GM04504 (cell line): ENCODE measurements at places on chromosomes 16 and 17.

DNA sequence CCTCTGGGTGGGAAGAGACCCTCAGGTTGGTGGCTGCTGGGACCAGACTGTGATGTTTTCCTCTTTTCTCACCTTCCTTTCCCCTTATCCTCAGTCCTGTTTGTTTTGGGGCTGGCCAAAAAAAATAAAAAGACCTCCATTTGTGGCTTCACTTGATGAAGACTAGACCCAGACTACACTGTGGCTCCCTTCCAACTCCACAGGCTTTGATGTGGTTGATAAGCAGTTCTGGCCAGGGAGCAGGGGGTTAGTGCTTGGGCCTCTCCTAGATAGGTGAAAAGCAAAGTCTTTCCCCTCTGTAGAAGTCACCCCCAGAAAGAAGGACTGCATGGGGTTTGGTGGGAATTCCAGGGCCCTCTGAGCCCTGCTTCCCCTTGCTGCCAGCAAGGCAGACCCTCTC is 11.2 kb upstream of the ADAM11 start:
- no peak for DNase-seq

GRCh38 chr16:79282806-79283205 is 317.7 kb downstream of the MAF start:
- DNase-seq, result no peak

- no peak for DNase-seq
Observed at GRCh38 chr17:16107165-16107770, 107.6 kb downstream of the TTC19 start.

GRCh38 chr16:83040174-83040573 is 413.4 kb downstream of the CDH13 start:
- DNase-seq, result no peak

GRCh38 chr17:19318611-19319010 is 43.9 kb downstream of the B9D1 start:
- no peak for DNase-seq

- no peak for DNase-seq
Observed at GRCh38 chr17:73480740-73481139, 163.5 kb downstream of the SDK2 start.

DNA sequence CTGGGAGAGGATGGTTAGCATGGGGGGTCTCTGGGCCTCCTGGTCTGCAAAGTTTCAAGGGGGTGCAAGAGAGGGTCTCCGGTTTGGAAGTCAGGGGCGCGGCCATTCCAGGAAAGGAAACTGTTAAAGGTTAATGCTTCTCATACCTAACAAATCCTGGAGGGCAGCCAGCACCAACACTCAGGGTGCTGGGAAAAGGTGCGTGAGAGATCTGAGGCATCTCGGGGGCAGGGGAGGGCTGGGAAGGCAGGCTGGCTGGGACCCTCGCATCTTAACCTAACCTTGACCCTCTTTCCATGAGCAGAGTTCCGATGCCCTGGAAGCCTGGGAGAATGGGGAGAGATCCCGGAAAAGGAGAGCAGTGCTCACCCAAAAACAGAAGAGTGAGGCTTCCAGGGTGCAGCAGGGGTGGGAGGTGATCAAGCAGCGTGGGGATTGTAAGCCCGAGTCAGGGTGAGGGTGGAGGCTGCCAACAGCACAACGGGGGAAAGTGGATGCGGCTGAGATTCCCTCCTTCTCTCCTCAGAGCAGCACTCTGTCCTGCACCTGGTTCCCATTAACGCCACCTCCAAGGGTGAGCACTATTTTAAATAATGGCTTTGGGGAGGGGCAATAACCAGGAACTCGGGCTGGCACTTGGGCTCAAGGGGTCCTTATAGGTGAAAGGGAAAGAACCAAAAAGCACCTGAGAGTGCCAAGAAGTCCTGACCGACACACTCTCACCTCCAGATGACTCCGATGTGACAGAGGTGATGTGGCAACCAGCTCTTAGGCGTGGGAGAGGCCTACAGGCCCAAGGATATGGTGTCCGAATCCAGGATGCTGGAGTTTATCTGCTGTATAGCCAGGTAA is 996 bp downstream of the TNFSF13 start:
- DNase-seq, result no peak

- DNase-seq, result no peak
Observed at GRCh38 chr17:2380950-2381649, 19.8 kb downstream of the MNT start.
